ENCODE measurements at places on chromosomes 6 and 20.

DNA sequence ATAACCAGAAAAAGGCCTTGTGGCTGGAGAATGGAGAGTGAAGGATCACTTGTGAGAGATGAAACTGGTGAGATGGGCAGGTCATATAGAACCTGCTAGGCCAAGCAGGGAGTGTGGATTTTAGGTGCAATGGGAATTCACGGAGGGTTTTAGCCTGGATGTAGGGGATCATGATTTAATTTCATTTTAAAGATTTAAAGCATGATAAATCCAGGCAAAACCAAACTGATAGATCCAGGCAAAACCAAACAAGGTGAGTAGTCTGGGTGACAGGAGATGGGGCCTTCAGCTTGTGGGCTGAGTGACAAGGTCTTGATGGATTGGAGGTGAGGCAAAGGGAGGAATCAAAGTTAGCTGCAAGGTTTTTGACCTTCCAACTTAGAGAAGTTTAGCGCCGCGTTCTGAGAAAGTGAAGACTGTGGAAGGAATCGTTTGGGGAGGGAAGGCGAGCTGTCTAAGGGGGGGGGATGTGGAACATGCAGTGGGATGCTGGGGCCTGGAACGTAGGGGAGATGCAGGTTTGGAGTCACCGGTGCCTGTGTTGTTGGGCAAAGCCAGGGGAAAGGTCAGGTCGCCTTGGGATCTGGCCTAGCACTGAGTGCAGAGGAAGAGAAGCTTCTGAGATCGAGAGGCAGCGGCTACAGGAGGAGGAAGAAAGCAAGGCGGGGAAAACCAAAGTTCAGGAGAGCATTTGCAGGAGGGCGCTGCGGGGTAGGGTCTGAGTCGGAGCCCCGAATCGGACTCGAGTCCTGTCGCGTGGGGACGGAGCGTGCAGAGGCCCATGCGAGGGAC lies 1.3 kb upstream of the PLCG1 start:
- no peak for DNase-seq
- peak overlapping the region; percentile 93 for H3K4me3 ChIP-seq
- H3K27me3 ChIP-seq, result no peaks in the 10 kb centered on the region

GRCh38 chr6:170294298-170294730 lies 3.4 kb upstream of the DLL1 start:
- peaks cover 35% of the 10 kb centered on the region for H3K4me1 ChIP-seq
- no peak overlapping the region for H3K27ac ChIP-seq
- no peak for DNase-seq
- no peak overlapping the region for H3K4me3 ChIP-seq
- no peaks in the 10 kb centered on the region for H3K36me3 ChIP-seq
- peaks cover 24% of the 10 kb centered on the region for H3K27me3 ChIP-seq

DNA sequence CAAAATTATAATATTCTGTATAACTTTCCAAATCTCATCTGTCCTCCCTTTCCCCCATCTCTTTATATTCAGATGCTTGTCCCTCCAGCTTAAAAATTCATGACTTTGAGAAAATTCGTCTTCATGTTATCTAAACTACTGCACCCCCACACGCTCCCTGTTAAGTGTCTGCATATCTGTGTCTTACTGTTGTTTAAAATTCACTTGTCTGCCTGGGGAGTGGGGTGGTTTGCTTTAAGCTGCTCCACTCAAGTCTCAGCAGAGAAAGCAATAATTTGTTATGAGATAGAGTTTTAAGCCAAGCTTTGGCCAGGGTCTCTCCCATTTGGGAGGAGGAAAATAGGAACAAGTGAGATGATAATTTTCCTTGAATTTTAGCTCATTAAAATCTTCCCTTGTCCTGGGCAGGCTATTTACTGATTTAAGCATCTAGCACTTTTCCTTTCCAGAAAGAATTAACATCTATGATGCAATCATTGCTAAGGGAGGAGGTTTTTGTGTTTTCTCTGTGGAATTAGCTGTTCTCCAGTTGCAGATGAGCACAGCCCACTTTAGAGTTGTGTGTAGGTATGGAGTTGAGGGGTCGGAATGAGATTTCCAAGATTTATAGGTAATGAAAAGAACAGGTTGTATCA lies 36.8 kb downstream of the MTHFD1L start:
- H3K4me1 ChIP-seq, result peaks cover 15% of the 10 kb centered on the region
- H3K27ac ChIP-seq, result no peak overlapping the region
- H3K36me3 ChIP-seq, result no peaks in the 10 kb centered on the region
- H3K27me3 ChIP-seq, result no peaks in the 10 kb centered on the region
- DNase-seq, result no peak

DNA sequence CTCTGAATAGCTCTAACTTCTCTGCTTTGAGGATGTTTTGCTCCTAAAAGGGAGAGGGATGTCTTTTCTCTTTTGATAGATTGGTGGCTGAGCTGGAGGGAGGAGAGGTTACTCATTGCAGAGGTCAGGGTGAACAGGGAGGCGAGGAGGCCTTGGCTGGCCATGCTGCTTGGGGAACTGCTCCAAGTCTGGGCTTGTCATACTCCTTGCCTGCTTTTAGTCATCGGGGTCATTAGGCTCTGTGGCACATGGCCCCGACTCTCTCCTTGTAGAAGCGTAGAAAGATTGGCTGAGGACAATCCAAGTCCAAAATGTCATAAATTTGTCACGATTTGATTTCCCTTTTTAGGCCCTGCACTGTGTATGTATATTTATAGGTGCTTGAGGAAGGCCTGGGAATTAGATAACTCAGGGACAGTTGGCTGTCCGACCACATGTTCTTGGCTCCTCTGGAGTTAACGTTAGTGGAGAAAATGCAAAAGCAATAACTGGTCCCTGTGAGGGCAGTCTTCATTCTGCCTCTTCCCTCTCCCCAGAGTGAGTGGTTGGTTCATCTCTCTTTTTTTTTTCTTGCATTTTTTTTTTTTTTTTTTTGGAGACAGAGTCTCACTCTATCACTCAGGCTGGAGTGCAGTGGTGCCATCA lies 160.1 kb downstream of the SCP2D1 start:
- no peaks in the 10 kb centered on the region for H3K36me3 ChIP-seq
- peaks cover 7% of the 10 kb centered on the region for H3K4me1 ChIP-seq
- no peak overlapping the region for H3K4me3 ChIP-seq
- no peak overlapping the region for H3K27ac ChIP-seq

DNA sequence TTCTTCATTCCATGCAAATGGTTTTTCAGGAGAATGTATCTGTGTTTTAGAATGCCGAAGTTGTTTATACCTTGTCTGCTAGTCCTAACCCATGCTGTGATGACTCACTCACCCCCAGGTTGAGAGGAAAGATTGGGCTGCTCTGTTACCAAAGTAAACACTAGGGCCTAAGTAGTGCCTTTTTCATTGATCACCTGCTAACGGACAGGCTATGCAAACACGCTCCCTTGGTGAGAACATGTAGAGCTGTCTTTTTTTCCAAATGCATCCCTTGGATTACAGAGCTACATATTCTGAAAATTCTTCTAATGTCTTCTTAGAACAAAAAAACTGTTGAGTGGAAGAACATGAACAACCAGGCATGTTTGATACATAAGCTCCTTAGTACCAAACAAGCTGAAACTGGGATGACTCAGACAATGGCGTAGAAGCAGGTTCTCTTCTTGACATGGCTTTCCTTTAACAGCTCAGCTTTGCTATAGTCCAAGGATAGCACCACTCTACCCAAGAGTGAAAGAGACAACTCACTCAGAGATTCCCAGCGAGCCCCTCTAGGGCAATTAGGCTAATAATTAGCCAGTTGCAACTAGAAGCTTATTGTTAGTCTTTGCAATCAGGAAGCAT lies 20.5 kb downstream of the PERP start:
- H3K27me3 ChIP-seq, result no peaks in the 10 kb centered on the region
- DNase-seq, result no peak
- no peak overlapping the region for H3K4me3 ChIP-seq
- H3K36me3 ChIP-seq, result no peaks in the 10 kb centered on the region
- H3K4me1 ChIP-seq, result no peaks in the 10 kb centered on the region
- no peak overlapping the region for H3K27ac ChIP-seq

DNA sequence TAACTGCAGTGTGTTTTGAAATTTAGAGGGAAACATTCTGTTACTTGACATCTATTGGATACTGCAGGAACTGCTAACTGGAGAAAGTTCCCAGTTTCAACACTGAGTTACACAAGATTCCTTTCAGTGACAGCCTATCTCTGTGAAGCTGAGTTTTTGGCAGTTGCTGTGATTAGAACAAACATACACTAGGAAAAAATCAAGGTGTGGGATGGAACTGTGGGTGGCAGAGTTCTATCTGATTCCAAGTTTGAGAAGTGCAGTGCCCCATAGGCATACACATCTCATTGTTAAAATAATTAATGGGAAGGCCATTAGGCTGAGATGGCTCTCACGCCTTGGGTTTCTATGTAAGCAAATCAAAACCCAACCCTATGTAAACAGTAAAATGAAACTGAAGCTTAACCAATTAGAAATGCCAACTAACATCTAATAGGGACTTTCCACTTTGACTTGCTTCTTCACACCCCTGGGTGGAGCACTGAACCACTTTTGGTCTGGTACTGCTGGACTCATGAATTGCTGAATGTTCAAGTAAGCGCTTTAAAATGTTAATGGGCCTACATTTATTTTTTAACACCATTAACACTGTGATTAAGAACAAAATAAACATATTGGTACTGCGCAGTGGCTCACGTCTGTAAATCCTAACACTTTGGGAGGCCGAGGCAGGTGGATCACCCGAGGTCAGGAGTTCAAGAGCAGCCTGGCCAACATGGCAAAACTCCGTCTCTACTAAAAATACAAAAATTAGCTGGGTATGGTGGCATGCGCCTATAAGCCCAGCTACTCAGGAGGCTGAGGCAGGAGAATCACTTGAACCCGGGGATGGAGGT lies 55.2 kb upstream of the TBC1D7 start:
- no peaks in the 10 kb centered on the region for H3K27me3 ChIP-seq
- H3K36me3 ChIP-seq, result no peaks in the 10 kb centered on the region
- H3K27ac ChIP-seq, result no peak overlapping the region

DNA sequence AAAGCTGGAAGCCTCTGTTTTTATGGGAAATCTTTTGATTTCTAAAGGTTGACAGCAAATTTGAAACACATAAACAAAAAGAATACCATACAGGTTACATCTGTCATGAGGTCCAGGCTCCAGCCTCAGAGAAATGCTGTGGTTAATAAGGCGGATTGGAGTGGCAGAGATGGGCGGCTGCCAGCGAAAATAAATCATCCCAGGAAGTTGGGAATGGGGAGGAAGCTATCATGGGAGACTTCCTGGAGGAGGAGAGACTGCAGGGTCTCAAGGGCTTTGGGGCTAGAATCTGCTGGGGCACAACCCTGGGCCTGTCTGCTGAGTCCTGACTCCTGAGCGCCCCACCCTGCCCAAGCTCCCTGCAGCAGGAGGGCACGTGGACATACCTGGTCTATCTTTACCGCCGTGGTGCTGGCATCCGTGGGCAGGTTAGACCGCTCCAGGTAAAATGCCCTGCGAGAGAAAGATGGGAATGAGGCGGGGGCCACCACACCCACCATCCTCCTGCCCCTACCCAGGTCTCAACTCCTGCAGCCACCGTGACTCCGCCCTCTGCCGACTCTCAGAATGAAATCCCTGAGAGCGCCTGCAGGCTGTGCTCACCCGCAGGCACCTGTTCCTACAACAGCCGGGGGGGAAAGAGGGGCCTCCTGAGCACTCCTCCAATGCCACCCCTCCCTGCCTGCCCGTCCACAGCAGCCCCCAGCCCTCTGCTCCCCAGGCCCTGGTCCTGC lies 197.3 kb downstream of the PREX1 start:
- no peak for DNase-seq
- H3K36me3 ChIP-seq, result peaks cover 3% of the 10 kb centered on the region
- no peaks in the 10 kb centered on the region for H3K4me1 ChIP-seq
- H3K27ac ChIP-seq, result no peak overlapping the region

DNA sequence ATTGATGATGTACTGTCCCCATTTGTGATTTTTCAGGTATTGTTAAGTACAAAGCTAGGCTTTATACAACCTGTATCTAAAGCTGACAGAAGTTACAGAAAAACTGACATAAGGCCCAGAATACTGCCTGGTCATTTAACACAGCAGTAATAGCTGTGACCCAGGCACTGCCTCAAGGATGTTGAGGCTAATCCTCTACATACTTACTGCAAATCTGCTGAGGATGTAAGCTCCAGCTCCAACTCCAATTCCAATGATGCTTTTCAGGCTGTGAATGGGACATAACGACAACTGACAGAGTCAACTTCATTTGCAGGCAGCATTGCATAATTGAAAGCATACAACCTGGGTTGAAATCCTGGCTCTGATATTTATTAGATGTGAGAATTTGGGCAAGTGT lies 36.3 kb upstream of the SLA2 start:
- no peak for DNase-seq
- H3K4me1 ChIP-seq, result no peaks in the 10 kb centered on the region
- no peak overlapping the region for H3K4me3 ChIP-seq
- H3K36me3 ChIP-seq, result peaks cover 5% of the 10 kb centered on the region
- H3K27me3 ChIP-seq, result no peaks in the 10 kb centered on the region

- H3K4me3 ChIP-seq, result no peak overlapping the region
- no peak for DNase-seq
- peaks cover 5% of the 10 kb centered on the region for H3K4me1 ChIP-seq
- H3K27me3 ChIP-seq, result no peaks in the 10 kb centered on the region
- H3K36me3 ChIP-seq, result peaks cover 5% of the 10 kb centered on the region
Observed at GRCh38 chr20:49843770-49844380, 31.2 kb downstream of the SLC9A8 start.

DNA sequence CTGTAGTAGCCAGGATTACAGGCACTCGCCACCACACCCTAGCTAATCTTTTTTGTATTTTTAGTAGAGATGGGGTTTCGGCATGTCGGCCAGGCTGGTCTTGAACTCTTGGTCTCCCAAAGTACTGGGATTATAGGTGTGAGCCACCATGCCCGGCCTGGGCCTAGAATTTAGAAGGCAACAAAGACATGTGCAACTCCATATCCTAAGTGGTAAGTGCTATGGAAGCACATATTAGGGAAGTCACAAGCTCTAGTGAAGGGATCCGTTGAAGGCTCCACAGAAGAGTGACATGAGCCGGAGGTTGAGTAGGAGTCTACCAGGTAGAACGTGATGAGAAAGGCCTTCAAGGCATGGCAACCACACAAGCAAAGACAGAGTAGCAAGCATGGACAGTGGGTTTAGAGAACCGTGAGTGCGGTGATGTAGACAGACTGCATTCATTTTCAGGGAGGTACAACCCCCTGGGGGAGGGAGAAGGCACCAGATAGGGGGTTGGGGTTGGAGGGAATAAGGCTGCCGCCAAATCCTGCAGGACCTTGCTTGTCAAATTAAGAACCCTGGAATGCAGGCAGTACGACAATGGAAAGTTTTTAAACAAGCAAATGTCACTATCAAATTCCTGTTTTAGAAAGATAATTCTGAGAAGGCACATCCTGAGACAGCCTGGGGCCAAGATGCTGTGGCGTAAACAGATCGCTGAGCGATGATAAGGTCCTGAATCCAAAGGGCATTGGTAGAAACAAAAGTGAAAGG lies 50.2 kb downstream of the ARHGAP18 start:
- H3K36me3 ChIP-seq, result no peaks in the 10 kb centered on the region
- no peaks in the 10 kb centered on the region for H3K27me3 ChIP-seq
- peak; percentile 15 for DNase-seq
- H3K4me1 ChIP-seq, result peaks cover 32% of the 10 kb centered on the region
- no peak overlapping the region for H3K4me3 ChIP-seq

Measured in thyroid gland (tissue), 4 donors.